NCI-H2081 (cell line): ENCODE measurements at places on chromosomes 6 and 20.
A peak's percentile ranks its signal among the peaks of the same experiment; 100 is the strongest.

DNA sequence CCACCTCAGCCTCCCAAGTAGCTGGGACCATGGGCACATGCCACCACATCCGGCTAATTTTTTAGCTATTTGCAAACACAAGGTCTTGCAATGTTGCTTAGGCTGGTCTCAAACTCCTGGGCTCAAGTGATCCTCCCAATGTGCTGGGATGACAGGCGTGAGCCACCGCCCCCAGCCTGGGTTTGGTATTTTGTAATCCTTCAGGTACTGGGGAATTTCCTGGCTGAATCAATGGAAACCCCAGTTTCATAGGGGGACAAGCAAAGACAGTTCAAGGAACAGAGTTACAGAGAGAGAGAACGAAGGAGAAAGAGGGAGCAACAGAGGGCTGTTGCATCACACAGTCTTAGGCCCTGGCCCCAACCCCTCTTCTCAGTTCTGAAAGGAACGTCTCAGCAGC, 35.7 kb downstream of the RAB44 start:
- no peak for DNase-seq

DNA sequence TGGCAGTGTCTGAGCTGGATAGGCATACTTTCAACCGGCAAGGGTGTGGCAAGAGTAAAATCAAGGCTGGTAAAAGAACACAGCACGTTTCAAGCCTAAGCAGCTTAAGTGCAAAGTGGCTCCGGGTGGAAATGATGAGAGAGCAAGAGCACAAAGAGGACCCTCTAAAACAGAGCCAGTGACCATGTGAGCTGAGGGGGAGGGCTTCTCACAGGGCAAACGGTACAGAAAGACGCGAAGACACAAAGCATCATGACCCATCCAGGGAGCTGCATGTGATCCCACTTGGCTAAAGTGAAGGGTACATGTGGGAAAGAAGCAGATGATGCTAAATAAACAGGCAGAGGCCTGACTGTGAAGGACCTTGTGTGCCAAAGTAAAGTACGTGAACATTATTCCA, 25.7 kb downstream of the FKBP5 start:
- DNase-seq, result no peak

DNA sequence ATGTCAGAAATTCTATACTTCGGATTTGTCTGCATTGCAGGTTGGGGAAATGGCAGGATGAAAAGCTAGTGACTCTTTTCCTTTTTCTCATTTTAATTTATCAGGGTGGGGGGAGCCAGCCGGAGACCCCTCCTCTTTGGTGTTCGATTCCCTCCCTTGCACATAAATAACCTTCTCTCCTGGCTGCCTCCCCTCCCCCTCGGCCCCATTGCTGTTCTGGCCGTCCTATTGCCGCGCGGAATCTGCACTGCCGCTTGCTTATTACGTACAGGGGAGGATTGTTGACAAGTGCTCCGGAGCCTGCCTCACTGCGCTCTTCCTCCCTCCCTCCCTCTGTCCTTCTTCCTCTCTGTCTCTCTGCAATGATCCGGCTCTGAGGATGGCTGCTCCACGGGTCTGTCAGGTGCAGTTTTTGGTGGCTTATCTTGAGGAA, 154.7 kb downstream of the JARID2 start:
- peak; percentile 54 for DNase-seq

DNA sequence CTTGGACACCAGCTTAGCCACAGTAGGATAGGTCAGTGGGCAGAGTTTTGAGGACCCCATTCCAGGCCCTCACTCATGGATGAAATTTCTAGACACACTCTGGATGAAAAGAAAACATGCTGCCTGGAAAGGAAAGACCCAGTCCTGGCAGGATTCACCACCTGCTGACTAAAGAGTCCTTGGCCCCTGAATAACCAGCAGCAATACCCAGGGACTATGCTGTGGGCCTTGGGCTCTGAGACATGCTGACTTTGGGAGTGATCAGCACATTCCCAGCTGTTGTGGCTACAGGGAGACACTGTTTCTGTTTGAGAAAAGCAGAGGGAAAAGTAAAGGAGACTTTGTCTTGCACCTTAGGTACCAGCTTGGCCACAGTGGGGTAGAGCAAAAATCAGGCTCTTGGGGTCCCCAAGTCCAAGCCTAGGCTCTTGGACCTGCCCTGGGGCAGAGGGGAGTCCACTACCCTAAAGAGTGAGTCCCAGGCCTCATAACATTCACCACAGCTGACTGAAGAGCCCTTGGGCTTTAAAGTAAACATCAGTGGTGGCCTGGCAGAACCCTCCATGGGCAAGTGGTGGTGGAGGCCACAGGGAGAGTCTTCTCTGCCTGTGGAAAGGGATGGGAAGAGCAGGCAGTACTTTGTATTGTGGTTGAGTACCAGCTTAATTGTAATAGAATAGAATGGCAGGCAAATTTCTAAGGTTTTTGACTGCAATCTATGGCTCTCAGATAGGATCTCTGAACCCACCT, 516.8 kb downstream of the BCKDHB start:
- DNase-seq, result no peak

DNA sequence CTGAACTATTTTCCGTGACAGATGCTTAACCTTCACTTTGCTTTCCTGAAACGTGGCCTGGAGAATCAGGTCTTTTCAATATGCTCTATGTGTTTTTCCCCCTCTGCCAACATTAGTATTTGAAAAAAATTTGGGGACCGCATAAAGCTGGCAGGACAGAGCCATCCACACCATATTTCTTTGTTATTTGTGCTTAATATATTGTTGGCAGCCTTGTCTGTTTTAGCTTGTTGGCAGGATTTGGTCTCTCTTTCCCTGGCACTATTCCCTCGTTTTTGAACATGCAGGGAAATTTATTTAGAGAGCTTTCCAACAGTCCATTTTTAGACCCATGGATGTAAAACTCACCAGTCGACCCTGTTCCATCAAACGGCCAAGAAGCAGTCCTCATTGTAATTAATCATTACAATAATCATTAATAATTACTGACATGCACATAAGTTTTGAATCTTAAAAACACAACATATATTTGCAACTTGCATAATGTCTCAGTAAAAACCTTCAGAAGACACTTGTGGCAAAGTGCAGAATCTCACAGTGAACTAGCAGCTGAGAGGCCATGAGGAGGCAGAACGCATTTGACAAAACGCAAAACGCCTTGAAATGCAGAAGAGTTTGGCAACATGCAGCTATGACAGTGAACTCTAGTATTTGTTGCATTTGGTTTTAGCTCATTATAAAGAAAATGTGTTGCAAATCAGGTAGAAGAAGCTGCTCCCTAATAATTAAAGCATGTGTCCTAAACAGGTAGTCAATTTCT, 514.2 kb downstream of the C6orf118 start:
- DNase-seq, result no peak

DNA sequence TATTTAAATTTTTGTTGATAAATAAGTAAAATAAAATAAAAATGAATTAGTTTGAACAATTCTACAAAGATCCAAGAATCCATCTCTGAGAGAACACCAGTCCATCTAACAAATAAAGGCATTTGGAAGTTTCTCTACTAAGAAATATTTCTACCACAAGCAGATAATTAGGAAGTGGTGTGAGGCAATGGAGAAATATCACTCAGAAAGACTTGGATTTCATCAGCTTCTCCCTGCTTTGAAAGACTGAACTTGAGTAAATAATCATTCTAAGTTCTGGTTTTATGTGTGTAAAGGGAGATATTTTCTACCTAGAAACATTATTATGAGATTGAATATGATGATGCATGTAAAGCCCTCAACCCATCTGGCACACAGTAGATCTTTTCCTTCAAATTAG, 17.8 kb upstream of the TCF21 start:
- no peak for DNase-seq

DNA sequence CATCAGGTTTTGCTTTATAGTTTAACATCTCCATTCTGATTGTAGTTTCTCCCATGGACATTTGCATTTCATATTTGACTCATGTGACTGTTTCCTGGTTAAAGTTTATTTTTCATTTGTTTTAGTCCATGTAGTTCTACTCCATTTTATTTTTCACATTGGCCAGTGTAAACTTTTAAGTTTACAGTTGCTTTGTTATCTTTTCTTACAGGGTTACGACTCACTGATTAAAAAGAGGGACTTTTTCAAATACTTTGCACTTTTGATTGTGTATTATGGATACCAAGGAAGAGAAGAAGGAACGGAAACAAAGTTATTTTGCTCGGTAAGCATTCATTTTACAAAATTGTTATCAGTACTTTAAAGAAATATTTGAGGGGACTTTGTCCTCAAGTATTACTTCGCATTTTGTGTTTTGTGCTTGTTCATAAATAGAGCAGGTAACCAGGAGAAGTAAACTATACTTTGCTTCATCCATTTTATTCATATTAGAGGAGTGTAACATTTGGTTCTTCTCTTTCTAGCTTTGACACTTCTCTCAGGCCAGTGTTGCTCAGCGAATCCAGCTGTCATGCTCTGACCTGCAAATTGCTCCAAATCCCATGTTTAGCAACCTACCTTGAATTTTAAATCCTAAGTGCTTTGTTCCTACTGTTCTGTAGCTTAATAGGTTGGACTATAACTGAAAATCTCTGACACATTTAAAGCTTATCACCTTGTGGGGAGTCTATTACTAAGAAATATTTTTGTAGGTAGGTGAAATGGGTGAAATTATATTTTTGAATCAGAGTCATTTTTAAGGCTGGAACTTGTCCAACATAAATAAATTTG, 24.5 kb downstream of the NCOA7 start:
- peak; percentile 5 for DNase-seq

- peak; percentile 22 for DNase-seq
Measured at GRCh38 chr20:19885939-19886660, 128.0 kb downstream of the RIN2 start.

DNA sequence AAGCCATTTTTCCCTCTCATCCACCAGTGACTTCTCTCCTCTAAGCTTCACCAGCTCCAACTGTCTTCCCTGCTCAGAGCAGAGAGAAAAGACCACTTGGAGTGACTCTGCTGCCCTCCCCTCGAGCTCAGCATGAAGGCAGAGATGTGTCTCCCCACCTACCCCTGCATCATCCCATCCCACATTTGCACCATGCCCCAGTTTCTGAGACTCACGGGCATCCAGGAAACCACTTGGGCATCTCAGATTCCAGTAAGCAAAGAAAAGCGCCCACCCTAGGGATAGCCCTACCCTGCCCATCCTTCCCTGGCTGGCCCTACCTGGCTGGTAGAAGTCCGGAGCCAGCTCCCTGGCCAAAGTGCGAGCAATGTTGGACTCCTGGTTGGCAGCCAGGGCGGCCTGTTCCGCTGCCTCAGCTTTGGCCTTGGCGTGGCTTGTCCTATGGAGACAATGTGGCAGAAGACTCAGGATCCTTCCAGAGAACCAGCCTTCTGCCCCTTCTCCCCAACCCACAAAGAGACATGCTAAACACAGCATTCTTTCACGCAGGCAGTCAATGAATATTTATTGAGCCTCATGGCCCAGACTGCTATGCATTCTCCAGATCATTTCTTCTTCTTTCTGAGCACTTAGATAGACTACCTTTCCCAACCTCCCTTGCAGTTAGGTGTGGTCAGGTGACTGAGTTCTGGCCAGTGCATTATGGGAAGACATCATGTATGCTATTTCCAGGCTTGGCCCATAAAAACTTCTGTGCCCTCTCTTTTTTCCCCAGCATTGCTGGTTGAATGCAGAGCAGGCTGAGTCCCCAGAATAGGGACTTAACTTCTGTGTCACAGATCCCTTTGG, 68.6 kb downstream of the JPH2 start:
- no peak for DNase-seq

GRCh38 chr6:34143884-34144580, 1.9 kb downstream of the GRM4 start:
- DNase-seq, result peak; percentile 59

DNA sequence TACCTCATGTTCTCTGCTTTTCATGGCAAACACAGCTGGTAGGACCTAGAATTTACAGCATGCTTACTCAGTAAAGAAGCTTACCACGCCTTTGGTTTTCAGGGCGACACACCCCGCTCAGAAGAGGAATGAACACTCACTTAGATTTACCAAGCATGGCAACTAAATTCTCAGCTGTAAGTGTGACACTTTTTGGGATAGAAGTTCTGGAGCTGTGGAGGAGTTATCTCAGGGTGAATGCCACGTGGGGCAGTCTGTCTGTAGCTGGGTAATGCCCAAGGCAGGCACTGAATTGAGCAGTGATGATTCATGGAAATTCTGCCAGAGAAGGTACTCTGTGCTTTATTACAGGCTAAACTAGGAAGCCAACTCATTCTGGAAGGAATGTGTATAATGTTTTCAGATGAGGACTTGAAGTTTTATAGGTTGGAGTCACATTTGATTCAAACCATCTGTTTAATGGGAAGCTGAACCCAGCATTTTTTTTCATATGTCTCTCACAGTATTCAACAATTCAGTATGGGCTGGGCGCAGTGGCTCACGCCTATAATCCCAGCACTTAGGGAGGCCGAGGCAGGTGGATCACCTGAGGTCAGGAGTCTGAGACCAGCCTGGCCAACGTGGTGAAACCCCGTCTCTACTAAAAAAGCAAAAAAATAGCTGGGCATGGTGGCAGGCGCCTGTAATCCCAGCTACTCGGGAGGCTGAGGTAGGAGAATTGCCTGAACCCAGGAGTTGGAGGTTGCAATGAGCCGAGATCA, 3.5 kb upstream of the PRIM2 start:
- no peak for DNase-seq

DNA sequence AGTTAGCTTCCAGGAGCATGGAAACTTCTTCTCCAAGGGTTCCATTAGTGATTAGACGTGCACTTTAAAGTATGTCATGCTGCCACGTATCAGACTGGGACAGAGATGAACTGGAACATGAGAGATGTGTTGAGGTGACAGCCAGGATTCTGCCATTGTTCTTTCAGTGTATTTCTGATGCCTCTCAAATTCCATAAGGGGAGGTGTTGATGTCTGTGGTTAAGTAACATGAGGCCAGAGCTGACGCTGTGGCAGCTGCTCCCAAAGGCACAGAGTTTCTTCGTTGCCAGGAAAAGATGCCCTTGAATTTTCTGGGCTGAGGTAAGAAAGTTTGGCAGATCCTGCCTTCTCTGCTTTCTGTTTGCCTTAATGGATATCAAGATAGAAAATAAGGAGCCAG, 63.5 kb downstream of the TRMT6 start:
- DNase-seq, result no peak

DNA sequence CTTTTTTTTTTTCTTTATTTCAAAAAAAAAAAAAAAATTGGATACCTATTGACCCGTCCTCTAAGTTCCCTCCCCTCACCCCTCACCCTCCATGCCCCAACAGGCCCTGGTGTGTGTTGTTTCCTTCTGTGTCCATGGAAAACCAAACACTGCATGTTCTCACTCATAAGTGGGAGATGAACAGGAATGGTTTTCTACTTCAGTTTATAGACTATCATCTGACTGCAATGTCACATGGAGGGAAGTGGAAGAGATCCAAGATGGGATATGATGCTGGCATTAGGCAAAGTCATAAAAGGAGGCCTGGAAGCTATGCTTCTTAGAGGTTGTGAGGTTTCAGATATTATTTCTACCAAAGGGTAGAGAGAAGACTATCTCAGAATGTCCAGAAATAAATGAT, 237.5 kb downstream of the MAFB start:
- DNase-seq, result no peak

- no peak for DNase-seq
Measured at GRCh38 chr6:56037601-56038000, 162.2 kb upstream of the BMP5 start.

- DNase-seq, result peak; percentile 83
Measured at GRCh38 chr20:20593447-20594170, 118.8 kb downstream of the RALGAPA2 start.

GRCh38 chr20:24736131-24736843, 212.8 kb upstream of the CST7 start:
- DNase-seq, result no peak
